Prostate gland (tissue), 2 donors: ENCODE measurements at places on chromosomes 3 and 15. TPM values are rescaled to one million over a fixed set of nuclear protein-coding genes. Genes with fewer than 3 reads are reported as not detected.

FAM98B gene
- total RNA-seq: 27.0 TPM

PTX3 gene
- total RNA-seq: 0.97 TPM

DPH3 gene
- total RNA-seq: 13.8 TPM

HRH1 gene
- total RNA-seq: 5.9 TPM

ATP8B4 gene
- 8.3 TPM for total RNA-seq

UTS2B gene
- total RNA-seq: 0.18 TPM

- no peaks in the 10 kb centered on the region for H3K36me3 ChIP-seq
- no peak overlapping the region for H3K4me3 ChIP-seq
- H3K27me3 ChIP-seq: no peaks in the 10 kb centered on the region
- no peak overlapping the region for H3K27ac ChIP-seq
- no peaks in the 10 kb centered on the region for H3K4me1 ChIP-seq
- DNase-seq: peak; percentile 90
Measured at GRCh38 chr3:5072100-5072816, 49.8 kb upstream of the ARL8B start.

- peak overlapping the region; percentile 98 for H3K27ac ChIP-seq
- no peaks in the 10 kb centered on the region for H3K27me3 ChIP-seq
- DNase-seq: peak; percentile 63
- peaks cover 4% of the 10 kb centered on the region for H3K4me1 ChIP-seq
Measured at GRCh38 chr3:194134231-194134756, 1.7 kb upstream of the HES1 start.

DNA sequence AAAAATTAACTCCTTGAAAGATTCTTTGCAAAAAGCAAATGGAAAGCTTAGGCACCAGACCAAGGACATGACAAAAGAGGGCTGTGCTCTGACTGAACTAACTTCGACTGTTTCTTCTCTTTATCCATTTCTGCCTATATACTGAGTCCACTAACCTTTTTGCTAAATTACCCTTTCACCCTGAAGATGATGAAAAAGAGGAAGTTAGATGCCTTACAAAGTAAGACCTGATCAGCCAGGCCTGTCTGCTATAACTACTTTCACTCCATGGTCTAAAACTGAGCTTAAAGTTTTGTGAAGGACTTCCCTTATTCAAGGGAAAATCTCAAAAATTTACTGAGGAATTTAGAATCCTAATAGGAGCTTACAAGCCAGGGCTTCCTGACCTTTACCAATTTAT lies 6.2 kb upstream of the IGSF10 start:
- no peaks in the 10 kb centered on the region for H3K4me1 ChIP-seq
- H3K27me3 ChIP-seq: no peaks in the 10 kb centered on the region
- H3K4me3 ChIP-seq: no peak overlapping the region
- H3K36me3 ChIP-seq: no peaks in the 10 kb centered on the region
- no peak for DNase-seq
- H3K27ac ChIP-seq: no peak overlapping the region

DNA sequence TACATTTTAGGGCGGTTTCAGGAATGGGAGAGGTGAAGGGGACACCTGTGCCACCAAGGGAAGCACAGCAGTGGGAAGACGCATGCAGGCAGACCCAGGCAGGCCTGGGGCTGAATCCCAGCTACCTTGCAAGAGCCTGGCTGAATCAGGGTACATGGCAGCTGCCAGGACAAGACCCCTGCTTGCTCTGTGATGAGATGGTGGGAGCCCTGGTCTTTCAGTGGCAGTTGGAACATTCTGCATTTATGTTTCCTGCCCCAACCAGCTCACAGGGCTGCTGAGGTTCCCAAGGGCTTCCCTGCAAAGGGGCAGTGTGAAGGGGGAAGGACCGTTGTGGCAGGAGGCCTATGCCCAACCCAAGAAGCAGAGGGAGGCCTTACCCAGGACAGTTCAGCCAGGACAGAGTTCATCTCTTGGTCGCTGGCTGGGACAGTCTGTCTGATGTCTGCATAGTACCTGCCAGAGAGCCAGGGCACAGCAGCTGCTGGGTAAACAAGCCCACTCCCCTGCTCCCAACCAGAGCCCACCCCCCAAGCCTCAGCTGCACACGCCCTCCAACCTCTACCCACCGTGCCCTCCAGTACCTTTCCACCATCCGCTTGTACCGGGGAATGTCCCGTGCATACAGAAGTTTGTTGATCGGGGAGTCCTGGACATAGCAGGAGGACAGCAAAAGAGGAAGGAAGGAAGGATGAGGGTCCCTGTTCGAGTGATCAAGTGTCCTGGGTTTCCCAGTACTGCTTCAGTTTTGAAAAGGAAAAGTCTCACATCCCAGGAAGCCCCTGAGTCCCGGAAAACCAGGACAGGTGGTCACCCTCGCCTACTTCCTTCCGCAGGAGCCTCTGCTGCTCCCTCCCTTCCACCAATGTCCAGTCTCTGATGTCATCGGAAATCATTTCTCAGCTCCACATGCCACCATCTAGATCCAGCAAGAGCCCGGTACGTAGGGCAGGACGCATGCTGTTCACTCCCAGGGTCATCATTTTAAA lies 23.1 kb downstream of the PLXNB1 start:
- peaks cover 33% of the 10 kb centered on the region for H3K36me3 ChIP-seq
- peak; percentile 3 for DNase-seq
- H3K27ac ChIP-seq: no peak overlapping the region
- no peaks in the 10 kb centered on the region for H3K4me1 ChIP-seq

- no peak overlapping the region for H3K4me3 ChIP-seq
- H3K4me1 ChIP-seq: no peaks in the 10 kb centered on the region
- H3K27me3 ChIP-seq: no peaks in the 10 kb centered on the region
- H3K27ac ChIP-seq: no peak overlapping the region
- no peaks in the 10 kb centered on the region for H3K36me3 ChIP-seq
Measured at GRCh38 chr3:173463250-173463649, 65.7 kb downstream of the NLGN1 start.

GRCh38 chr3:105828703-105829102 lies 40.1 kb downstream of the CBLB start:
- H3K27ac ChIP-seq: no peak overlapping the region
- H3K27me3 ChIP-seq: no peaks in the 10 kb centered on the region

DNA sequence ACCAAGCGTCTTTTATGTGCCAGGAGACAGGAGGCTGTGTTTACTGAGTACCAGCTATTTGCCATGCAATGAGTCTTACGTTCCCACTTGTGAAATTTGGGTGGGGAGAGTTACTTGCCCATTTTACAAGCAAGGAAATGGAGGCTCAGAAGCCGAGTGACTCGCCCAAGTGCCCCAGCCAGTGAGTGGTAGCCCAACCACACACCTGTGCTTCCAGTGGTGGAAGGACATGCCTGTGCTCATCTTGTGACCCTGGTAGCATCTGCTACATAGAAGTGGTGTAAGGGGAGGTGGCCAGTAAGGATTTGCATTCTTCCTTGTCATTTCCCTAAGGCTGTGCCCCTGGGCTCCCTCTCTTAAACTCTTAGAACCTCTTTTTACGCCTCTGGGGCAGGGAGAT lies 49.3 kb downstream of the FBLN2 start:
- no peaks in the 10 kb centered on the region for H3K27me3 ChIP-seq
- H3K27ac ChIP-seq: no peak overlapping the region
- DNase-seq: no peak
- H3K4me1 ChIP-seq: no peaks in the 10 kb centered on the region
- no peak overlapping the region for H3K4me3 ChIP-seq

GRCh38 chr3:5466065-5466464 lies 278.6 kb downstream of the EDEM1 start:
- H3K4me1 ChIP-seq: no peaks in the 10 kb centered on the region
- no peaks in the 10 kb centered on the region for H3K27me3 ChIP-seq
- no peak for DNase-seq
- H3K36me3 ChIP-seq: no peaks in the 10 kb centered on the region
- H3K27ac ChIP-seq: no peak overlapping the region
- no peak overlapping the region for H3K4me3 ChIP-seq

- H3K27me3 ChIP-seq: no peaks in the 10 kb centered on the region
- no peak overlapping the region for H3K27ac ChIP-seq
- H3K36me3 ChIP-seq: no peaks in the 10 kb centered on the region
- no peaks in the 10 kb centered on the region for H3K4me1 ChIP-seq
- H3K4me3 ChIP-seq: no peak overlapping the region
- DNase-seq: no peak
Measured at GRCh38 chr3:16026753-16027152, 147.7 kb upstream of the GALNT15 start.

DNA sequence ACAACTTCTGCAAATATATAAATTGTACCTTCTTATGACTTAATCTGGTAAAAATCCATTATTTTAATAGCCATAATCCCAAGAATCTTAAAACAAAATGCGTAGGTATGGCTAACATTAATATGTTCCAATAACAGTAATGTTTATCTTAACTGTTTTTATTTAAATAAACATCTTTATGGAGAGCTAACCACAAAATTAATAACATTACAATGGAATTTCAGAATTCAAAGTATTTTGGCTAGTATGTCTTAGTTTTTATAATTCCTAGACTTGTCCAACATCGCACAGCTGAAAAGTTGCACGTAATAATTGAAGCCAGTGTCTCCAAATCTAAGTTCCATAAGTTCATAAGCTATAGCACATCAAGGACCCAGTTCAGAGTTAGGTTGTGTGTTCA lies 47.6 kb downstream of the ANKRD28 start:
- H3K4me1 ChIP-seq: no peaks in the 10 kb centered on the region
- H3K27ac ChIP-seq: no peak overlapping the region
- DNase-seq: no peak

- no peak overlapping the region for H3K27ac ChIP-seq
- H3K27me3 ChIP-seq: no peaks in the 10 kb centered on the region
- no peaks in the 10 kb centered on the region for H3K4me1 ChIP-seq
- H3K36me3 ChIP-seq: no peaks in the 10 kb centered on the region
- no peak for DNase-seq
- H3K4me3 ChIP-seq: no peak overlapping the region
Measured at GRCh38 chr3:171731691-171732090, 78.6 kb downstream of the PLD1 start.

- H3K27ac ChIP-seq: no peak overlapping the region
- DNase-seq: peak; percentile 21
- H3K27me3 ChIP-seq: no peaks in the 10 kb centered on the region
- H3K4me1 ChIP-seq: peaks cover 12% of the 10 kb centered on the region
- H3K4me3 ChIP-seq: no peak overlapping the region
Measured at GRCh38 chr3:63964681-63965485, 52.7 kb upstream of the SCAANT1 start.

DNA sequence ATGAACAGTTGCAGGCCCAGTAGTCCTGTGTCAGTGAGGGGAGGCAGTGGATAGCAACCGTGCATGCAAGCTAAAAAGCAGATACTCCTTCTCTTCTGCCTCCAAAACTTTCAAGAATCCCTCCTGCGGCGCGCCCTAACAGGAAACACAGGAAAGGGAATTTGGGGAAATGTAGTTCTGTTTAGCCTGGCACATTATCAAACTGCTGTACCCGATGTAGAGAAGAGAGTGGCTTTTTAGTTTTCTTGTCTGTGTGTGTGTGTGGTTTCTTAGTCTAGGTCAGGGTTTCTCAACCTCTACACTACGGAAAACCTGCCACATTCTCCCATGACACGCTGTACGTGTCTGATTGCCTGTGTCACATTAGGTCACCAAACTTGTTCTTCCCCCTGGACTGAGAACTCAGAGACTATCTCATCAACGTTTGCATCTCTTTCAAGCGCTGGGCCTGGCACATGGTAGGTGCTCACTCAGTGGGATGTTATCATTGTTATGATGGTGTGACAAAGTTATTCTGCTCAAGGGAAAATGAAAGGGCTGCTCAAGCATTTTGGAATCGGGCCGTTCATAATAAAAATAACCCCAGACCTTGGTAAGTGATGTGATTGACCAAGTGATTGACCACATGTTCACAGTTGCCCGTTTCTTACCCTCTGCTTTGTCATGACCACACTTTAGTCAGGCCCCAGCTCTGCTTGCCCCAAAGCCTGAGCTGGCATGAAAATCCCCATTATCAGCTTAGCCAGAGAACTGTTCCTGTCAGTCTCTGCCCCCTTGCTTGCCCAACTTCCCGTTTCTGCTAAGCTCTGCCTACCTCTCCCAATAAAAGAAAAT lies 33.2 kb downstream of the TM4SF4 start:
- no peaks in the 10 kb centered on the region for H3K4me1 ChIP-seq
- H3K27ac ChIP-seq: no peak overlapping the region
- DNase-seq: no peak
- no peaks in the 10 kb centered on the region for H3K36me3 ChIP-seq
- no peaks in the 10 kb centered on the region for H3K27me3 ChIP-seq

GRCh38 chr3:137511655-137512054 lies 252.5 kb upstream of the SOX14 start:
- no peak for DNase-seq
- H3K36me3 ChIP-seq: no peaks in the 10 kb centered on the region
- no peak overlapping the region for H3K4me3 ChIP-seq
- no peak overlapping the region for H3K27ac ChIP-seq

DNA sequence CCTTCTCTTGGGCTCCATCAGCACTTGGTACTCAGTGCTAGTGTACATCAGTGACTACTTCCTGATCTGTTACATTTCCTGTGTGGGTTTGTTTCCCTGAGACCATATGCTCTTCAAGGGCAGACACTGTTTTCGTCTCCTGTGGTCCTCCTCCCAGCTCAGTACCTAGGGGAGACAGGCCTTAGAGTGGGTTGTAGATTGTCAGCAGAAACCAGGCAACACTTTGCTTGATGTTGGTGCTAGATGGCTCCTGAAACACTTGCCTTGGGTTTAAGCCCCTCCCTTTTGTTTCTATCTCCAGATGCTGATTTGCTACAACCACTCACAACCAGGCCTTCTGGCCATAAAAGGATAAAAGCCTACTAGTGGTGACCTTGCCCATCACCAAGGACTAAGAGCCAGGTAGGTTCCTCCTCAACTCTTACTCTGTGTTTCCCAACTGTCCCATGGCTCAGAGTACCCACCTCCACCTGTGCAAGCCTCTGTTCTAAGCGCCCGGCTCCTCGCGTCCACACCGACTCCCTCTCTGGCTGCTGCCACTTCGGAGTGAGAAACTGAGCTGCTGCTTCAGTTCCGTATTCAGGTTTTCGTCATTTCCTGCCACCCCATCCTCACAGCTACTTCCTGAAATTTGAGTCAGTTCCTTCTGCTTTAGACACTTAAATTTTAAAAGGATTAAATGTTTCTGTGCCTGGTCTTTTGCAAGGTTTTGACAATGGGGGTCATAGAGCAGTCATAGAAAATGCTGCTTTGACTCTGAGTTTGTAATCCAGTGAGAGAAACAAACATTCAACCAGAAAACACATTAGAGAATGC lies at the start of gene HCLS1:
Gene HCLS1, minus strand, starts transcription at position 548 of the 816 bp plus-strand sequence. CDS start 2,556 bp downstream, outside the sequence.
- H3K27me3 ChIP-seq: no peaks in the 10 kb centered on the region
- peaks cover 3% of the 10 kb centered on the region for H3K36me3 ChIP-seq
- H3K27ac ChIP-seq: peak within 1 kb of the TSS; percentile 18
- DNase-seq: peak; percentile 12
- H3K4me3 ChIP-seq: no peak within 1 kb of the TSS

- H3K4me3 ChIP-seq: no peak overlapping the region
- no peaks in the 10 kb centered on the region for H3K4me1 ChIP-seq
- H3K27ac ChIP-seq: no peak overlapping the region
- H3K36me3 ChIP-seq: no peaks in the 10 kb centered on the region
Measured at GRCh38 chr3:72451841-72452240, 396.4 kb downstream of the SHQ1 start.

DNA sequence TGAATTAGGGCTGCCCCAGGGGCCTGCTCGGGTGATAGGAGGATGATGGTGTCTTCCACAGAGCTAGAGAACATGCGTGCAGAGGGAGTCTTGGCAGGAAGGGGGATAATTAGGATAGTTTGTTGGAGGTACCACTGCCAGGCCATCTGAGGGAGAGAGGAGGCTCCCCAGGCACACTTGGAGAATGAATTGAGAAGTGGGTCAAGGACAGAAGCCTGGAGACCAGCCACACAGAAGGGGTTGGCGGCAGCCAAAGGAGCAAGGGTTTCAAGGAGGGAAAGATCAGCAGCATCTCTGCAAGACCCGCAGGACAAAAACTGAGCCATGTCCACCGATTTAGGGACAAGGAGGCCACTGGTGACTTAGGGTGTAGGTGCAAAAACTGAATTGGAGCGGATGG lies 6.9 kb downstream of the SLC28A1 start:
- H3K4me3 ChIP-seq: no peak overlapping the region
- H3K36me3 ChIP-seq: no peaks in the 10 kb centered on the region
- H3K4me1 ChIP-seq: no peaks in the 10 kb centered on the region
- no peak overlapping the region for H3K27ac ChIP-seq
- no peaks in the 10 kb centered on the region for H3K27me3 ChIP-seq
